Kidney tubule cell (primary cell): ENCODE measurements at places on chromosomes 2 and 18.

GRCh38 chr18:6948281-6949055 lies 169.1 kb downstream of the LAMA1 start:
- no peak for DNase-seq

- DNase-seq = no peak
These were observed 156.9 kb downstream of the PRKCE start for GRCh38 chr2:45808294-45808800.

- no peak for DNase-seq
These were observed 385.2 kb downstream of the CDH7 start for GRCh38 chr18:66136039-66136438.

DNA sequence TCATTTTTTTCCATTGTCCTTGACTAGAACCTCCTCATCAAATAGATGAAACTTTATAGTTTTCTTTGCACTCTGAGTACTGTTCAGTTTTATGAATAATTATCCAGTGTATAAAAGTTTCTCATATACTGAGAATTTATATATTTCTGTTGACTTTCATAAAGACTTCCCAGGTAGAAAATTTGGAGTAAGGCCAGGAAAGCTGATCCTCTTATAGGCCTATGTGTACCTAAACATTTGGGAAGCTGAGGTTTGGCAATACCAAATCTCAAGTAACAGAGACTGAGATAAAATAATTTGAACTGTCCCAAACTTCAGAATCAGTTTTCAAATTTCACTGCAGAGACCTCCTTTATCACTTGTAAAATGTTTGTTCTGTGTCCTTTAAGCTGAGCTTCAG lies 43.4 kb downstream of the CCDC102B start:
- no peak for DNase-seq

GRCh38 chr18:50281972-50282520 lies 723 bp upstream of the MBD1 start:
- no peak for DNase-seq

GRCh38 chr18:63762518-63762917 lies 12.7 kb upstream of the SERPINB7 start:
- DNase-seq = peak; percentile 67

DNA sequence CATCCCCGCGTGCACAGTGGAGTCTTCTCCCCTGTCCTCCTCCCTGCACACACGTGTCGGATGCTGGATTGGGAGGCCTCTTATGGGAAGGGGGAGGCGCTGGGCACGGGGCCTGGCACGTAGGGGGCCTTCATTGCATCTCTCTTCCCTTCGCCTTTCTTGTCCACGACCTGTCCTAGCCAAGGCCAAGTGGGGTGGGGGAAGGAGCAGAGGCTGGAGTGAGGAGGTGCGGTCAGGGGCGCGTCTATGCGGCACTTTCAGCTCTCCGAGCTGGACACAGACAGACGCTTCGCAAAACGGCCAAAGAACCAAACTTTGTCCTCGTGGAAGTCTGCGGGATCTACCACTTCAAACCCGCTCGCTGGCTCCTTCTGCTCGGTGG lies 13.4 kb downstream of the ALPG start:
- DNase-seq = no peak

GRCh38 chr2:145599756-145600155 lies 1079.8 kb upstream of the ZEB2 start:
- no peak for DNase-seq

GRCh38 chr2:46230677-46231425 lies 66.4 kb upstream of the EPAS1 start:
- no peak for DNase-seq

DNA sequence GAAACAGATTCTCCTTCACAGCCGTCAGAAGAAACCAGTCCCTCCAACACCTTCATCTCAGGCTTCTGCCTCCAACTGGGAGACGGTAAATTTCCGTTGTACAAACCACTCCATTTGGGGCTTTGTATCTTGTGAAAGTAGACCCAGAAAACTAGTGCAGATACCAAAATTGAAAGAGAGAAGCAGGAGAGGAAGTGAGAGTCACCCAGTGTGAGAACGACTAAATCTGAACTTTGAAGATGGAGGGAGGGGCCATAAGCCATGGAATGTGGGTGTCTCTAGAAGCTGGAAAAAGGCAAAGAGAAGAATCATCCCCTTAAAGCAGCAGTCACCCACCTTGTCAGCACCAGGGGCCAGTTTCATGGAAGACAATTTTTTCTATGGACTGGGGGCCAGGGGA lies 88.3 kb upstream of the LRATD1 start:
- no peak for DNase-seq

DNA sequence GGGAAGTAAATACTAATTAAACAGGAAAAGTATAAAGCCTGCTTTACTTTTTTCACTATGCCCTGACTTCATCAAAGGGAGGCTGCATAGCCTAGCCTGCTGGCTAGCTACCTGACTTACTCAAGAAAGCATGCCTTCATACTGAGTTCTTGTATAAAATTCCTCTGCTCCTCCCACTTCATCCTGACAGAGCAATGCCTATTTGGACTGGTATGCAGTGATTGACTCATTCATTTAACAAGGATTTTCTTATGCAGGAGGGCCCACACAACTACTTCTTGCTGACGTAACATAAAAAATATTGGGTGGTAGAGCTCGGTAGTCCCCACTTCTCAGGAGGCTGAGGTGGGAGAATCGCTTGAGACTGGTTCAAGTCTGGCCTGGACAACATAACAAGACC lies 70.5 kb downstream of the PRPF40A start:
- peak; percentile 84 for DNase-seq

GRCh38 chr2:51629406-51629805 lies 597.5 kb upstream of the NRXN1 start:
- DNase-seq = no peak

GRCh38 chr18:8745355-8746014 lies 40.1 kb downstream of the MTCL1 start:
- no peak for DNase-seq

DNA sequence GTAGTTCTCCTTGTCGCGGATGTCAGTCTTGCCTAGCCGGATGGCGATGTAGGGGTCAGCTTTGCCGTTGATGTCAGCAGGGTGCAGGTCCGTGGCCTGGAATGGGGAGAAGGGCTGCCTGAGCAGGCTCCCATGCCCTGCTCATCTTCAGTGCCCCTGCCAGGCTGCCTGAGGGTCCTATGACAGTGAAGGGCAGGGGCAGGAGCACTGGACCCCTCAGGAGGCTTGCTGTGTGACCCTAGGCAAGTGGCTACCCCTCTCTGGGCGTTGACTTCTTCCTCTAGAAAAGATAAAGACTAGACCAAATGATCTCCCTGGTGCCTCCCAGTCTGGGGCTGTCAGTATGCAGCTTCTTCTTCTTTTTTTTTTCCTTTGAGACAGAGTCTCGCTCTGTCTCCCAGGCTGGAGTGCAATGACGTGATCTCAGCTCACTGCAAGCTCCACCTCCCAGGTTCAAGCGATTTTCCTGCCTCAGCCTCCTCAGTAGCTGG lies 11.9 kb downstream of the OTOF start:
- no peak for DNase-seq

GRCh38 chr2:99987160-99987559 lies 155.2 kb downstream of the AFF3 start:
- DNase-seq = no peak

- no peak for DNase-seq
These were observed 73.9 kb downstream of the MTCL1 start for GRCh38 chr18:8779251-8779650.

DNA sequence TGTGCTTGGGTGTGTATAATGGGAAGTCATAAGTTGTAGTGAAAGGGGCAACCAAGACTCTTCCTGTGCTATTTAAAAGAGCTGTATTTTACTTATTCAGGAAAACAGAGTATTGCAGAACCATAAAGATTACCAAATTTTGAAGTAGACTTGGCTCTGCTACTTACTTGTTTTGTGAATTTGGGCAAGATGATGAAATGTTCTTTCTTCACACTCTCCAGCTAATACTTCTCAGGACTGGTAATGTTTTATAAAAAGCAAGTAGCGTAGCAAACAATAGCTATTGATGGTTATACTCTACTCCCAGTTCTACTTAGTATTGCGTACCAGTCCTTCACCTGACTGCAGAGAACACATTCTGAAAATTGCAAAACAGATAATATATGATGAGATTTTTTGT lies 374.1 kb downstream of the ARHGAP15 start:
- DNase-seq = no peak

DNA sequence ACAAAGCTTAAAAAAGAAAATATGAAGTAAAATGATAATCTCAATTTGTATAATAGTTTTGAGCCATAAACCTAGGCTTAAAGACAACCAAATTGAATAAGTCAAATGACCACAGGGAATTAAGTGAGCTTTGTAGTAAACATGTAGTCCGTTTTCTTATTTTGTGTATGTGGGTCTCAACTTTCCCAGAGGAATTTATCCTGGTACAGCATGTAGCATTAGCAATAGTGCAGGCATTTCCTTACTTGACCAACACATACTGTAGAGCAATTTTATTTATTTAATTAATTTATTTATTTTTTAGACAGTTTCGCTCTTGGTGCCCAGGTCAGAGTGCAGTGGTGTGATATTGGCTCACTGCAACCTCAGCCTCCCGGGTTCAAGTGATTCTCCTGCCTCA lies 37.5 kb upstream of the MTCL1 start:
- no peak for DNase-seq

GRCh38 chr2:209936106-209936666 lies 66.3 kb upstream of the RPE start:
- no peak for DNase-seq

DNA sequence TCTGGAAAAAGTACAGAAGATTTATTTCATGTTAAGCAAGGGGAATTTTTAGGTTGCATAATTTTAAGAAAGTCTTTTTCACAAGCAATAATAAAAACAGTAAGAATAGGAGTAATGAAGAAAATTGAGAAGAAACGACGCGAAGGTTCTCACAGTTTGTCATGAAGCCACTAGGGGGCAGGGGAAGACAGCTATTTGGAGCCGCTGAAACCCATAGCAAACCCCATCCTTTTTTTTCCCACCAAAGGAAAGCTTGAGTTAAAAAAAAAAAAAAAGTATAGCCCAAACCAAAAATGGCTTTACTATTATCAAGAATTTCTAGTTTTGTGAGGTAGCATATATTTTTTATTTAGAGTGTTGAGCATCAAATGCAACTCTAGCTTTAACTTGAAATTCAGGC lies 300.9 kb downstream of the PHLPP1 start:
- DNase-seq = peak; percentile 57

DNA sequence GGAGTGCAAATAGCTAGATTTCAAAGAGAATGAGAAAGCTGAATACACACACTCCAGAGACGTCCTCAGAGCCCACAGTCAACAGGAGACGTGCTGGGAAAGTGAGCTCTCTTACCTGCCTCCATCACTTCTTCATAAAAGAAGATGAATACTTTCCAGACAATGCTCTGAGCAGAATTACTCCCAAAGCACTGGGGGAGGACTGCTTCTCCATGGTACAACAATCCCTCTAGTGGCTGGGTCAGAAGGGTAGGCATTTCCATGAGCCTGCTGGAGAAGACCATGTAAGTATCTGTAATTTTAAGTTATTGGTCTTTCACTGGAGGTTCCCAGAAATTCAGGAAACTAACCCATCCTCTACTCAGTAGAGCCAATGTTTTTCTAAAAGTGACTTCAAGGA lies 190.3 kb downstream of the RBM43 start:
- peak; percentile 53 for DNase-seq

DNA sequence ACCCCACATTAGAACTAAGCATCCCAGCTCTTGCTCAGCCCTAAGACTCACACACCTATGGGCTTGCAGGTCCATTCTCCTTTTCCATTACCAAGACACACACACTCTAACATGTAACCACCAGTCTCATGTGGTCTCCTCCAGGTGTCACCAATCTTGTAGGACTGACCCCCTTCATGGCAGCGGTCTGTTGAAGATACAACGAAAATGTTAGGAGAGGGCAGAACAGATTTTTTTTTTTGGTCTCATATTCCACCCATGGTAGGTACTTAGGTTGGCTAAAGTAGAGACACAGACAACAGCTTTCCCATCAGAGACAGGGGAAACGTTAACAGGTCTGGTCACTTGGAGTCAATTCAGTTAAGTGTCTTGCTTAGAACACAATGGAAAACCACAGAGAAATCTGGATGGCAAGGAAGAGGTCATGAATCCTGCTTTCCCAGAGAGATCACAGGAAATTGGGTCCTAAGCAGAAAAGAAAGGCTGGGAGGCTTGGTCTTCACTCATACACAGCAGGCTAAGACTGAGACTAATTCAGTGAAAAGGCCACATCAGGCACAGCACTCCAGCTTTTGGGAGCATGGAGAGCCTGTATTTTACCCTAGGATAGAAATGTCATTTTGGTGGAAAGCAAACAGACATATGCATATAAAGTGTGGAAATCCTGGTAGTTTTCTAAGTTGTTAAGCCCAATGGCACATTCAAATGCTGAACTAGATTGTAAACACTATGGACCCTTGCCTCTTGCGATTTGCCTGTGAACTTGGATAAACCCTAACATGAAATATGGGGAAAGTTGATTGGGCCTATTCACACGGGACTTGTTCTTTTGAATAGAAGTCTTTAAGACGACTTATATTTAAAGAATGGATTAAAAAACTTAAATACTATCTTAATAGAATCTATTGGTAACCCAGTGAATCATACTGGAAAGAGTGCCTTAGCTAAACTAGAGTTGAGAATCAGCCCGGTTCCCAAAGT lies 3.8 kb downstream of the FN1 start:
- DNase-seq = peak; percentile 28

- DNase-seq = no peak
These were observed 1.6 kb upstream of the PHLPP1 start for GRCh38 chr18:62713651-62714247.

- DNase-seq = no peak
These were observed 84.5 kb upstream of the SLC1A4 start for GRCh38 chr2:64904413-64905329.

- DNase-seq = peak; percentile 42
These were observed 39.9 kb upstream of the SP3 start for GRCh38 chr2:174004905-174005605.

- no peak for DNase-seq
These were observed 357.6 kb downstream of the OSR1 start for GRCh38 chr2:19000776-19001175.

DNA sequence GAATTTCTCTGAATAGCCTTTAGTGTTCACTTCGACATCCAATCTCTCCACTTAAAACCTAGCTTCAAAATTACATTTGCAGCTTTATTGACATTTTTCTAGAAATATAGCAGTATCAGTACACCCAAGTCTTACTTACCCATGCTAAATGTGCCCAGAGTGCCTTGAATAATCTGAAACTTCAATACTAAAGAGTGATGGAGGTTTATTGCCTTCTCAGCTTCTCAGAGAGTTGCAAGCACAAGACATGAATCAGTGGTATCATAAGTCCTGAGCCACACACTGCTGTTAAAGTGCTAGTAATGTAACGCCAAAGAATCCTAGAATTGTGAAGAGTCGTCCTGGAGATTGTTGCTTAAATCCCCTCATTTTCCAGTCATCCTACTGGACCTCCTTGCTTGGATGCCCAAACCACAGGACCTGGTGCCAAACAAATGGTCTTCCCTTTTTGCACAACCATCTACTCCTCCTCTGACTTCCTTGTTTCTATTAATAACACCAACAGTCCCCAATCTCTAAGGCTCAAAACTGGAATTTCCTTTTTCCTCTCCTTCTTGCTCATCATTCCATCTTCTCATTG lies 83.2 kb upstream of the SPATS2L start:
- peak; percentile 69 for DNase-seq

- no peak for DNase-seq
These were observed 28.8 kb downstream of the TTC32 start for GRCh38 chr2:19873014-19873413.
